ENCODE measurements at places on chromosomes 13 and 19. TPM values are rescaled to one million over a fixed set of nuclear protein-coding genes. Genes with fewer than 3 reads are reported as not detected.

GRCh38 chr19:6996810-6997209 lies 24.4 kb downstream of the MBD3L2B start:
- DNase-seq: no peak

GRCh38 chr13:41468631-41469030 lies 11.3 kb downstream of the RGCC start:
- DNase-seq: no peak

GRCh38 chr13:110138010-110138699 lies 168.8 kb downstream of the COL4A1 start:
- DNase-seq: peak; percentile 91

DNA sequence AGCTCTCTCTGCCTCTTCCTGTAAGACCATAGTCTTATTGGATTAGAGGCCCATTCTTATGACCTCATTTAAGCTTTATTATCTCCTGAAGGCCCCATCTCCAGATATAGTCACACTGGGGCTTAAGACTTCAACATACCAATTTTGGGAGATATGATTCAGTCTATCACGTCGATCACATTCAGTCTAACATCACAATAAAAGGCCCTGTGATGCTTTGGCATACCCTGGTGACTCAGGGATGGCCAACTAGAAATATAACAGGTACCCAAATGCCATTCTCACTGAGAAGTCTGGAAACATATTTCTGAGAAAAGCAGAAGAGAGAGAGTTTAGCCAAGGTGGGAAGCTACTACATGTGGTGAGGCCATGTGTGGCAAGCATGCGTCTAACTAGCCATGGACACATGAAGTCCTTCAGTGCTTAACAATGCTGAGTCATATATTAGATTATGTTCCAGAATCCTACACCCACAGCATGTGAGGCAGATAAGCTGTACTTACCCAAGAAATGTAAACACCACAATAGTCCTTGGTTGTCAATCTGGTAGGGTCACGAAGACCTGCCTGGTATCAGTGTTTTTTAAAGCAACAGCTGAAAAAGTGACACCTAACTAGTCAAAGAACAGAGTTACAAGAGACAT lies 485.1 kb downstream of the FOXO1 start:
- DNase-seq: no peak

GRCh38 chr19:47405854-47406417 lies 13.4 kb downstream of the MEIS3 start:
- peak; percentile 6 for DNase-seq

DNA sequence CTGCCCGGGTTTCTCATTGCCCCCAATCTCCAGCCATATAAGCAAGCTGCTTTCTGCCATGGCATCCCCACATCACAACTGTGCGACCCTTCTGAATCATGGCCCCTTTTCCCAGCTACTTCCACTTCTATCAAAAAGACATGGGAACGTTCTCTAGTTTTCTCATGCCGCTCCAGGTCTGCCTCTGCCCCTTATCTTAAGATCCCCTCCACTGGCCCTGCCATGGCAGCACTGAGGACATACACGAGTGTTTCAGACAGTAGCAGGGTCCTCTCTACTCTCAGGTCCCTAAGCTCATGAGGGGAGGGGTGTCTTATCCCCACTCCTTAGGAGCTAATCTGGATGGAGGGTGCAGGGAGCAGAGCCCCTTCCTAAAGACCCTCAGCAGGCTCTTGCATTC lies 5.5 kb upstream of the AMER2 start:
- no peak for DNase-seq

- DNase-seq: peak; percentile 93
These were observed 659 bp downstream of the NFKBID start for GRCh38 chr19:35899547-35900214.

DNA sequence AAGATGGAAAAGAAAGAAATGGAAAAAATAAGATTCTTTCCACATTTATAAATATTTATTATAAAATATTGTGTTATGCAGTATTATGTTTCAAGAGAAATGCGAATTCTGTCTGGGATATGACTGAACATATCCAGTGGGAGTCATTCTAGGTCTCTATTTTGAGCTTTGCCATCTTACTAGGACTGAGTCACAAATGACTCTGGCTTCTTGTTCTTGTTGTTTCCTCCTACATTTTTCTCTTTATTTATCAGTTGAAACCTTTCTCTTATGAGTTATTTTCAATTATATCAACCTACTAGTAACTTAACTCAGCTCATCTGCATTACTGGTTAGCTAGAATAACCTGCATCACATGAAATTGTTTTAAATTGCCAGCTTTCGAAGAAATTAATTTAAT lies 1247.3 kb downstream of the SLITRK1 start:
- DNase-seq: no peak

GRCh38 chr13:23915308-23915707 lies 18.0 kb upstream of the C1QTNF9B start:
- DNase-seq: no peak

DNA sequence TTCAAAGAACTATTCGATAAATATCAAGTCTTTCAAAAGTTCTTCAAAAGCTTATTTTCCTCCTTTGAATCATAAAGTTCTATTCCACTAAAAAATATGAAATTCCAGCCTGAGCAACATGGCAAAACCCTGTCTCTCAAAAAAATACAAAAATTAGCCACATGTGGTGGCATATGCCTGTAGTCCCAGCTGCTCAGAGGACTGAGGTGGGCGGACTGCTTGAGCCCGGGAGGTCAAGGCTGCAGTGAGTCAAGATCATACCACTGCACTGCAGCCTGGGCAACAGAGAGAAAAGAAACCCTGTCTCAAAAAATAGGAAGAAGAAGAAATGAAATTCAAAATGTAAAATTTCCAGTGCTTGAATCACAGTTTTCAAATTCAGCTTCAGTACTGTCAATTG lies 24.6 kb downstream of the CAB39L start:
- DNase-seq: no peak

DNA sequence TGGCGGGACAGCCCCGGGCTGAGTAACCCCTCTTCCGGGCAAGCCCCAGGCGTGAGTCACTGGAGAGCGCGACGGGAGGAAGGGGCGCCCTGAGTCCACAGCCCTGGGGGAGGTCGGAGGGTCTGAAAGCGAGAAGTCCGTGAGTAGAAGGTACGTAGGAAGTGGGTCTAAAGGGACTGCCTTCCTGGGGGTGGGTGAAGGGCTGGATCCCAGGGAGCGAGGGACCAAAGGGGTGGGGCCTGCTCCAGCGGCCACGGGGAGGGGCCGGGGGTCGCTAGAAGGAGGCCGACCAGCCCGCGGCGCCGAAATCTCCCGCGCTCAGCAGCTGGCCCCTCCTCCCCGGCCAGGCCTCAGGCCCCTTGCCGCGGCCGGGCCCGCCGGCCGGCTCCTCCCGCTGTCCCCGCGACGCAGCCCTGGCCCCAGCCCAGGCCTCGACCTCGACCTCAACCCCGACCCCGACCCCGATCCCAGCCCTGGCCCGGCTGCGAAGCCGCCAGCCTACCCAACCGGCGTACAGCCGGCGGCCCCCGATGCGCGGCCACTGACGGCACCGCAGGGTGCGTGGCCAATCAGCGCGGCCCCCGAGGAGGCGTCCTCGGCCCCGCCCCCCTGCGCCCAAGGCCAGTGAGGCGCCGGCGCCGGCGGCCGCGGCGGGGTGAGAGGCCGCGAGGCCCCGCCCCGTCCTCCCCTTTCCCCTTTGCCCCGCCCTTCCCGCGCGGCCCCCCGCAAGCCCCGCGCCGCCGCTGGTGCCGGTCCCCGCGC lies 22.6 kb downstream of the IPO5 start:
- peak; percentile 99 for DNase-seq

DNA sequence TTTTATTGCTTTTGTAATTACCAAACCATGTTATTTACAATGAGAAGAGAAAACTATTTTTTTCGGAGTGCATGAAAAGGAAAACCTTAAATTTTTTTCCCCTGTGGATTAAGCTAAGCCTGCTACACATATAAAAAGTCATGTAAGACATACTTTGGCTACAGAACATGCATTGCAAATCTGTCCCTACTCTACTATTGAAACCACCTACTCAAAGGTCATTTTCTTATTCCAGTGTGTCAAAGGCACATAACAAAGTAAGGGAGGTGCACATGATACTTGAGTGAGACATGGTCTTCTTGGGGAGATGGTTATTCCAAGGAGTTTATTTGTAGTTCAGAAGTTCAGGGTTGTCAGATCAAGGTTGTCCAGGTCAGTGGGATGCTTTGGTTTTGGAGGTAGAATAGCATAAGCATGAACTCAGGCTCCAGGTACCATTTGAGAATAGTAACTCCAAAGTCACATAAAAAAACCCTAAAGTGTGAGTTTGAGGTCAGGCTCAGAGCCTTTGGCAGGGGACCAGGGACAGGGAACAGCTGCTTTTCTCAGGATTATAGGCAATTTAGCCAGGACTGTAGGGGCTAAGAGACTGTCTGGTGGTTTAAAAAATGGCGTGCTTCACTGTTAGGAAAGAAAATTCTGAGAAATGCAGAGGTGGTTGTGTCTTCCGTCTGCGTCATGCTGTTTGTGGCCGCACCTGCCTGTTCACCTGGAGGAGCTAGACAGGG lies 15.4 kb downstream of the FARP1 start:
- no peak for DNase-seq

DNA sequence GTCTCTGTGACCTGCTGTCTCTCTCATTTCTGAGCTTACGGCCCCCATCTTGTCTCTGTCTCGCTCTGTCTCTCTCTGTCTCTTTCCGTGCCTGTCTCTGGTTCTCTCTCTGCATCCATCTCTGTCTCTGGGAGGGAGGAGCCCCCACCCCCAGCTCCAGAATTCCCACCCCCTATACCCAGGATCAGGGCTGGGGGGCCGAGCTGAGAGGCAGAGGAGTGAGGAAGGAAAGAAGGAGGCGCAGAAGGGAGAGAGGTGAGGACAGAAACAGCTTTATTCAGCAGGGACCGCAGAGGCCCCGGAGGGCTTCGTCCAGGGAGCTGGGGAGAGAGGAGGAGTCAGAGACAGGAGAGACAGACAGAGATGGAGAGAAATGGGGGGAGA lies 14.0 kb downstream of the JOSD2 start:
- DNase-seq: no peak

DNA sequence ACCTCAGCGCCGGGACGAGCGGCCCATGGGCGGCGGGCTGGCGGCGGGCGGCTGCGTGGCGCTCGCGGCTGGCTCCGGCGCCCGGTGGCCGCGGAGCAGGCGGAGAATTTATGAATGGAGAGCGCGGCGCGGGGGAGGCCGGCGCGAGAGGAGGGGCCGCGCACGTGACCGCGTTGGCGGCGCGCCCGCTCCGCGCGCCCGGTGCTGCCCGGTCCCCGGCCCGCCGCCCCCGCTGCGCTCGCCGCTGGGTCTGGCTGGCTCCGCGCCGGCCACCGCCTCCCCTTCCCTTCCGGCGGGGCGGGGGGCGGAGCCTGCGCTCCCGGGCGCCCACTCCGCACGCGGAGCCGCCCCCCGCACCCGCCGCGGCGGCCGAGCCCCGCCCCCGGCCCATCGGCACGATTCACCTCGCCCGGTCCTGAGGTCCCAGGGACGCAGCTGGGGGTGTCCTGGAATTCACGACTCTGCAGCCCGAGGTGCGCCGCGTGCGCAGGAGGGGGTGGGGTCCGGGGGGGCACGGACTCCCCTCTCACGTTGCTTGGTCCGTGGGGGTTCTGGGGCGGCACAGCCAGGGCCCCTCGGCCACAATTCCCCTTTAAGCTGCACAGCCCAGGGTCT lies at the start of gene CBARP:
Gene CBARP (minus strand): TSS at position 252 of the 615 bp plus-strand sequence. CDS start 1,905 bp downstream, outside the sequence.
- peak; percentile 97 for DNase-seq

DNA sequence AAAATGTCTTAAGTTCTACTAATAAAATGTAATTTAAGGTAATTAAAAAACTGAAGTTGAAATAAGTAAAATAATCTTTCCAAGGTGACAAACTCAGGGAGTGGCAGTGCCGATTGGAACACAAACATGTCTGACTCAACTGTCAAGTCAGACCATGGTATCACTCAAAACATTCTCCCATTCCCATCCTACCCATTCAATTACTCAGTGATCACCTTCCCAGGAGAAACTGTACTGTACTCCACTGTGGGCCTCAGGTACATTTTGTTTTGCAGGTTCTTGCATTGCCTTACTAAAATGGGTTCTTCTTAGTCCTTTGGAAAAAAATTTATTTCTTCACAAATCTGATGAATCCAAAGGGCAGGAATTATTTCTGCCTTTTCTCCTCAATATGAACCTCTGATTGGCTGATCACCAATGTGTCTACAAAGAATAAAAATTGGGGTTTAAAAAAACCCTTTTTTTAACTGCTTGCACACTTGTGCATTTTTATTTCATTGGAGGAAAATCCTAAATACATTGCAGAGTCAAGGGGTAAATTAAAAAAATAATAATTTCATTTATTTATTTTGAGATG lies 96.8 kb downstream of the ZNF429 start:
- no peak for DNase-seq

DNA sequence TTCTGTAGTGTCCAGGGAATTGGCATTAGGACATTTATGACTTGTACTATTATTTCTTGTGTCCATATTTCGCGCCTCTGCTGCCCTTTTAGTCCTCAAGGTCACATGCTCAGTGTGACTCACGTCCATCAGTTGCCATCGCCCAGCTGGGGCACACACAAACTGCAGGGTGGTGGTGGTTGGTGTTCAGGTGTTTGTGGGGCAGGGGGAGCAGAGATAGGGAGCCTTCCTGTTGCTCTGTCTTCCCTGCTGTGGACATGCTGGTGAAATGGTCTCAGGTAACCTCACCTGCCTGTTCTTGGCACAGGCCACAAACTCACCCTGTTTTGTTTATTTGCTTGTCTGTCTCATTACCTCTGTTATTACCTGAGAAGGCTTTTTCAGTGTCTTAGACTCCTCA lies 22.4 kb downstream of the PRR12 start:
- peak; percentile 33 for DNase-seq

- no peak for DNase-seq
These were observed 2227.9 kb upstream of the PCDH20 start for GRCh38 chr13:63643543-63643942.

Gene KLK11
- not detected for total RNA-seq

Gene ZNF556
- under 0.01 TPM for total RNA-seq

Gene MAB21L1
- 0.07 TPM for total RNA-seq

Gene CCL25
- total RNA-seq: not detected

Data from H7 (cell line).